ENCODE measurements at places on chromosomes 5 and 9.

GRCh38 chr9:104088416-104088815, 5.7 kb upstream of the SMC2 start:
- DNase-seq: no peak

- no peak for DNase-seq
These were observed 71.0 kb upstream of the EQTN start for GRCh38 chr9:27367921-27368315.

GRCh38 chr5:53749621-53750020, 189.2 kb downstream of the NDUFS4 start:
- DNase-seq: no peak

DNA sequence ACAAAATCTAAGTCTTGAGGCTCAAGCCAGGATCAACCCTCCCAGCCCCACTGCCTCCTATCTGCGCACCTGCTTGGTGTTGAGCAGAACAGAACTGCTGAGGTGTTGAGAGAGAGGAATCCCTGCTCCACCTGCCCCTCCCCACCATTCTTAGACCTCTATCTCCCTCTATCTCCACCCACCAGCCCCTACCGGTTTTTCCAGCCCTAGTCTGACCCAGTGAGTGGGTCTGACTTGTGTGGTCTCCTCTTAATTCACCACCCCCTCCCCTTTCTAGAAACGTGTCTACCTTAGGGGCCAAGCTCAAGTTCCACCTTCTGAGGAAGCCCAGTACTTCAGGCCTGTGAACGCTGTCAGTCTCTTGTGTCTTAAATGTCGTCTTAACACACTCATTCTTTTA, 93.7 kb downstream of the ARHGAP26 start:
- DNase-seq: no peak

- DNase-seq: no peak
These were observed 272.6 kb upstream of the TUT7 start for GRCh38 chr9:86626802-86627201.

DNA sequence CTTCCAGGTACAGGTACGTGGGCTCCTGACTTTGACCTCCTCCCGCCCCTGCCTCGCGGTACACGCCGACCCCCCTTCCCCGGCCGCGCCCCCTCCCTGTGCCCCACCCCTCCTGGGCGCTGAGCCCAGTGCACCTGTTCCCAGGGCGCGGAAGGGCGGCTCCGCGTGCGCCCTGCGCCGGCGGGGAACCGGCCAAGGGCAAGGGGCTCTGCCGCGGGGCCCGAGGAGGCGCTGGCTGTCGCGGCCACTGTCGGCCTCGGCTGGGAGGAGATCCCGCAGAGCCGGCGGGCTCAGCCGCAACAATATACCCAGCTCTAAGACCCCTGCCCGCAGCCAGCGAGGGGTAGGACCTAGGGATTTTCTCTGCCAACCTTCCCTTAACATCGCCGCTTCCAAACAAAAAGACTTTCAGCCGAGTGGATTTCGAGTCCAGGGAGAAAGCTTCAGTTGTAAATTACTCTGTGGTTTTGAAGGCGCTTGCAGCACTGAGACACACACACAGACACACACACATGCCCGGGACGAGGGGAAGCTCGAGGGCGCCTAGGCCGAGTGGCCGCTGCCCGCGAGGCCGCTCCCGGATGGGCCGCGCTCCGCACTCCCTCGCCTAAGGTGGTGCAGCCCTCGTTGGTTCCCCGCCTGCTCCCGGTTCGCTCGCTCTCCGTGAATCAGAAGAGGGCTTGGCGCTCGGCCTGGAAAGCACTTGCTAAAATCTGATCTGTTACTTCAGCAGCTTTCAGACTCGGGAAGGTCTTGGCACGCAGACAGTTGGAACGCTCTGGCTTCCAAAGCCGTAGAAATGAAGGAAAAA, 1.2 kb downstream of the FGF18 start:
- no peak for DNase-seq
